CD4-positive, alpha-beta T cell treated with Interleukin-15 for 4 hours (primary cell): ENCODE measurements at places on chromosomes 12 and 14.

GRCh38 chr14:55107766-55108554, 21.1 kb upstream of the LGALS3 start:
- DNase-seq: peak; percentile 64

DNA sequence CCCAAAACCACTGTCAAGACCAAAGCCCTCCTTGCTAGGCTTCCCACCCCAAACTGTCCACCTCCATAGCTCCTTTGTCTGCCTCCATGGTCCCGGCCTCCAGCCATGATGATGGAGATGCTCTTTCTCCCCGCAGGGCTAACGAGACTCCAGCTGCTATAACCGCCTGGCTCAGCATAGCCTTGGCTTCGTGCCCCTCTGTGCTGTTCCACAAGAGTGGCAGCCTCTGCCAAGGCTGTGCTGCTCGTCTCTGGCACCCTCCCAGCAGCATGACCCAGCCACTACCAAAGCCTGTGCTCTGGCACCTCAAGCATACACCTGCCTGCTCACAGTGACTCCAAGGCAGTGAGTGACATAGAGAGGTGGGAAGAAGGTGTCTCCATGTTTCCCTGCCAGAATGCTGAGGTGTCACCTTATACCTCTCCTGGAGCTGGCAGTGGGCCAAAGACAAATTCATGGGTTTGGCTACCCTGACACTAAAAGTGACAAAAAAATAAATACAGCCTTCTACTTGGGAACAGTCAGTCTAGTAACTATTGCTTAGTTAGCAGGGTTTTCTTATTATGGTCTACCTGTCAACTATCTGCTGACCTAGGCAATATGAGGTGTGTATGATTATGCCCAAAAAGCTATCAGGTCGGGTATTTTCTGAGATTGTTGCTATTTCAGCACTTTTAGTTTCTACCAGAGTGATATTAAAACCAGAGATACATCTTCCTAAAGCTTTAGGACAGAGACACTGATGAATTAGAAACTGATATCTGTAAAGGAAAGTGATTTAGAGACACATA, 16.1 kb upstream of the KRT73 start:
- no peak for DNase-seq

DNA sequence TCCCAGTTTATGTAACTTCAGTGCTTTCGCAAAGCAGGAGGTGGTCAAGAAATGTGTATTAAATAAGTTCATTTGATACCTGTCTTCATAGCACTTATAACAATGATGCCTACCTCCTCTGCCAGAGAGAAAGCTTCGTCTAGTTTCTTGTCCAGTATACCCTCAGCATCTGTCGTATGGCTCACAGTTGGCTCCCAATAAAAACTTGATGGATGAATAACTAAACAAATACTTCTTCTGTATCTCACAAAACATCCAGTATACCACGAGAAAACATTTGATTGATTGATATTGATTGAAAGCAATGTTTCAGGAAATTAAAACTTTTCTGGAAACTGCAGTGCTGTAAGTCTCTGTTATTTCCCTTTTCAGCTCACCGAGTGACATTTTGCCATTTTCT, 26.9 kb upstream of the PTGDR start:
- no peak for DNase-seq

GRCh38 chr14:101719045-101719645, 42.4 kb upstream of the PPP2R5C start:
- no peak for DNase-seq

DNA sequence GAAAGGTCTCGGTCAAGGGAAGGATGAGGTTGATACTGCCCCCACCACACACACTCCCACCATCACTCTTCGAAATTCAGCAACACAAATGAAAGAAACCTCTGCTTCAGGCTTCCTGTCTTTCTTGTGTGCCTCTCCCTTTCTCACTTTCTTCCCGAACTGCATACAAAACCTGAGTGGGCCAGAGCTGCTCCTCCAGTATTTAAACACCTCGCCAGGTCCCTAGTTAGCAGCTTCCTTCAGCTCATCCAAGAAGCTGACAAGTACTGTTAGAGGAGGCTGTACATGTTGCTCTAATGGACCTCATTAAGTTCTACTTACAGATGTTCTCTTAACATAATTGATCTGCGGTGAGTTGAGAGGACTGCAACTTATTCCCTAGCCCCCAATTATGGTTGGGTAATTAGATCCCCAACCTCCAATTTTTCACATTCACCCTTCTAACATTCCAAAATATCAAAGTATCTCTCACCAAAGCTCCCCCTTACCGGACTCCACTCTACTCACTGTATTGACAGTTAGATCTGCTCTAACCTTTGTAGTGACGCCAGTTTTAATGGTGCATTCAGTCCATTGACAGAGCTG, 4.1 kb upstream of the LMO3 start:
- DNase-seq: no peak

GRCh38 chr12:4244868-4245267, 28.7 kb upstream of the CCND2 start:
- no peak for DNase-seq

- DNase-seq: no peak
Measured at GRCh38 chr14:70987041-70987440, 79.8 kb downstream of the PCNX1 start.

DNA sequence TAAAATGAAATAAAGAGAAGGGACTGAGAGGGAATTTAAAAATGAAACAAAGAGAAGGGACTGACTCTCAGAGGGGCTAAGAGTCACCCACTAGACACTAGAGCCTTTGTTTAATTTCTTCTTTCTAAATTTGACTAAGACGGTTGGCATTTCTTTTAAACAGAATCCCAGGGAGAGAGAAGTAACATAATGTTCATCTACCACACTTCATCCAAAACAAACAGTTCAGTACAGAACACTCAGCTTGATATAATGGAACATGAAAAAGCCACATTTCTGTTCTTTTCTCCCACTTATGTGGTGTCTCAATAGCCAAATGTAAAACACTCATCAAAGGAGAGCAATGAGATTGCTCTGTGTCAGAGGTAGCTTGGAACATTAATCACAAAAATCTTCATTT, 10.1 kb upstream of the NT5DC3 start:
- DNase-seq: no peak

GRCh38 chr14:101716956-101717662, 44.4 kb upstream of the PPP2R5C start:
- no peak for DNase-seq

DNA sequence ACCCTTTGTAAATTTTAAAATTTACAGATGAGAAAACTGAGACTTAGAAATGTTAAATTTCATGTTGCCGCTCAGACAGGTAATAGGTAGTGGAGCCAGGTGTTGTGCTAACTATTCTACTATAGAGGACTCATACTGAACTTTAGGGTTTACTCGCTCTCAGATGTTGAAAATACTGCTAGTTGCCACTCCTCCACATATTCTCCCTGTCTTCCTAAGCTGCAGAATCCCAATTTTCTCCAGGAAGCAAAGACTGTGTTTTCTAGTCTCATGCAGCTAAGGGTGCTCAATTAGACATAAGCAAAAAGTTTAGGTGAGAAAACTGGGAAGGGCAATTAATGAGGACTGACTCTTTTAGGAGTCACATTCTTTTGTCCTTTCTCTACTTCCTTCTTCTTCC, 612.3 kb downstream of the KCNH5 start:
- DNase-seq: no peak

DNA sequence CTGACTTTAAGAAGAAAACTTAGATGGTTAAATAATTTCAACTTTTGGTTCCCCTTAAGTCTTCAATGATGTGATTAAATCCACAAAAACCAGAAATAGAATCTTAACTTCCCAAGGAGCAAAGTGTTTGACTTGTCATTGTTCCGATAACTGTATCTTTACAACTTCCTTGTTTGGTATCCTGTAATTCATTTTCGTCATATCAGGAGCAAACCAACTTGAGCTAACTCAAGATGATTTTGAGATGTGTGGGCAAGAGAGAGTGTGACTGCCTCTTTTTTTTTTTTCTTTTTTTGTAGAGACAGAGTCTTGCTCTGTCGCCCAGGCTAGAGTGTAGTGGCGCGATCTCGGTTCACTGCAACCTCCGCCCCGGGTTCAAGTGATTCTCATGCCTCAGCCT, 25.3 kb downstream of the DRAM1 start:
- DNase-seq: no peak

DNA sequence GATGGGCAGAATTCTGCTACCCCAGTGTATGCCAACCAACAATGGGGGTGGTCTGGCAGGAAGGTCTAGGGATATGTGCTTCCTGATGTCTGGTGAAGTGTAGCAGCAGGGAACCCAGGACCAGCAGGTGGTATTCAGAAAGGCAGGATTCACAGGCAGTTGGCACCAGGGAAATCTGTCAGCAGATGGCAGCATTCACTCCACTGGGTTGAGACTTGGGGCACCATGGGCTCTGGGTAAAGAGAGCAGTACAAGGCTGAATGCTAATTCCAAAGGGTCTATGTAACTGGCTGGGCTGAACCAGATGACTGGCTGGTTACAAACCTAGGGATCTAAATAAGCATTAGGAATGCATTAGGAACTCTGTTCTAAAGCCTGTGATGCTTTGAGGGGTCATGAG, 466.9 kb upstream of the STXBP6 start:
- no peak for DNase-seq

GRCh38 chr14:104378698-104379113, 200.9 kb upstream of the C14orf180 start:
- DNase-seq: no peak

DNA sequence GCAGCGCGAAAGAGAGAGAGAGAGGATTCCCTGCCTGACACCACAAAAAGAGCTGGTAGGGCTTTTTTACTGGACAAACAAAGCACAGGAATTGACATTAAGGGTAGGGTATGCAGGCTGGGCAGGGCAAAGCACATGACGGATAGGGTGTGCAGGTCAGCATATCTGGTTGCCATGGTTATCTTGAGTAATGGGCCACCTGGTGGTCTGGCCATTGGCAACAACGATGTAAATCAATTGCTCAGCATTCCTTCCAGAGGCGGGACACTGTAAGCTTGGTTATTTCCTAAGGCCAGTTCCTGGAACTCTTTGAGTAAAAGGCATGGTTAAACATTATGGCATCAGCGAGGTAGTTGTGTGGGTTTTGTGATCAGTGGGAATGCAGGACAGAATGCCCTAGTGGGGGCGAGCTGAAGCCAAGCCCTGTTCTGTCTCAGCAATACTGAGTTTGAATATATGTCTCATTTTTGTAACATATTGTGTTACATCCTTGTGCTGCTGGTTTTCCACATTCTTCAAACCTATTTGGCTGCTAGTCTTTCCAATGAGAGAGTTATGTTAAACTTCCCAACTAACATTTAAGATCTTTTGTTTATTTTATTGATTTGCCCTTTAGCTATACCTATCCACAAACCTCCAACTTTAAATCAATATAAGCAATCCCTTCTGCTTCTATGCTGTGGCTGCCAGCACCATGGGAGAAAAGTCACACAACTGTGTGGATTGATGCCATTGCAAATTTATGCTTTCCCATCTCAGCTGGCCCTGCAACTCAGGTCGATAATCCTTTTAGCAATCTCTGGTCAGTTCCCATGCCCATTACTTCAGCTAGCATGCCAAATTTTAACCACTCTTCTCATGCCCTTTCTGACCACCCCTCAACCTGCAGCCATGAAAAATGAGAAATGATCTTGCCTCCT, 396.7 kb upstream of the PDE3A start:
- DNase-seq: no peak

DNA sequence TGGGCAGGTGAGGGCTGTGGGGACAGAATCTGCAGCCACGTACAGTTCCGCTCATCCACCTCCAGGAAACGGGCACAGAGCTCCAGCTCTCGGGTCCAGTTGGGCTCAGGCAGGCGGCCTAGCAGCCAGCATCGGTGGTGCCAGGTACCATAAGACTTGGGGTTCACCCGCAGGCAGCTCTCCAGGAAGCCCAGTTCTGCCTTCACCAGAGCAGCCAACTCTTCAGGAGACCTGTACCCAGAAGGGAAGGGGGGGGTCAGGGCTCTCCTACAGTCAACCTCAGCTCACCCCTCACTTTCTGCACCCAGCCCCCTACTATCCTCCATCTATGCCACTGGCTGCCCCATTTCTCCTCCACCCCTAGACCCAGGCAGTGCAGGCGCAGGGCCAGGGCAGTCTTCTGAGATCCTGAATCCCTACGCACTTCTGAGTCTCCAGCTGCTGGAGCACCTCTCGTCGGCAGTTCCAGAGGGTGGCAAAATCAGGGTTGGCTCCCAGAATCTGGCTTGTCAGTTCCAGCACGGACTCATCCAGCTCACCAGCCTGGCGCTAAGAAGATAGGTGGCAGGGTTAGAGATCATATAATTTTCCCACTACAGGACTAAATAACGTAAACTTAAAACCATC, 1.4 kb downstream of the RABGGTA start:
- DNase-seq: no peak

GRCh38 chr12:65818454-65819382, 5.6 kb upstream of the HMGA2 start:
- no peak for DNase-seq

GRCh38 chr14:34983786-34984185, 994 bp downstream of the SRP54 start:
- no peak for DNase-seq

- no peak for DNase-seq
Measured at GRCh38 chr12:52019113-52019770, 12.5 kb downstream of the TAMALIN start.

DNA sequence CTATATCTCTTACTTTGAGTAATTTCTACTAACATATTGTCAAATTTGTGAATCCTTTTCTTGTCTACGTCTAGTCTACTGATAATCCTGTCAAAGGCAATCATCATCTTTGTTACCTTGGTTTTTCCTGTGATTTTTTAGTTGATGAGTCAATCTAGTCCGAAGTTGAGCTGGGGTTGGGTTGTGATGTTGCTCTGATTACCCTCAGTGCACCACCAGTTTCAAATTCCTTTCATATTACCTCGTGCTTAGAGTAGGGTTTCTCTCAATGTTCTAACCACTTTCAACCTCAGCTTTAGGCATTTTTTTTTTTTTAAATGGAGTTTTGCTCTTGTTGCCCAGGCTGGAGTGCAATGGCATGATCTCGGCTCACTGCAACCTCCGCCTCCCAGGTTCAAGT, 186.8 kb downstream of the BTG1 start:
- DNase-seq: no peak

DNA sequence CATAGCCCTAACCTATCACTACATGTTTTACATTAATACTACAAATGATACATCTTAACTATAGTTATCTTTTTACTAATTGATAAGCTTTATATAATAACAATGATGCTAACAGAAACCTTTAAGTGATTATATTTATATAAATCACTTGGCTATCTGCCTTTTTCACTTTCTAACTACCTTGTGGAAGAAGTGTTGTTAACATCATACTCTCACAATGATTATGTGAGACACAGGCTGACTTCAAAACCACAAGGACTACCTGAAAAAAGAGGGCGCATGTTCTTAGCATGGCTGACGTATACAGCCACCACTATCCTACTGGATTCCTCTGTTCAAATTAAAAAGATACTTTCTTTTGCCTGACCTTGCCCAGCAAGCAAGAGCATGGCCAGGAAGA, 135.3 kb upstream of the SOX5 start:
- no peak for DNase-seq

DNA sequence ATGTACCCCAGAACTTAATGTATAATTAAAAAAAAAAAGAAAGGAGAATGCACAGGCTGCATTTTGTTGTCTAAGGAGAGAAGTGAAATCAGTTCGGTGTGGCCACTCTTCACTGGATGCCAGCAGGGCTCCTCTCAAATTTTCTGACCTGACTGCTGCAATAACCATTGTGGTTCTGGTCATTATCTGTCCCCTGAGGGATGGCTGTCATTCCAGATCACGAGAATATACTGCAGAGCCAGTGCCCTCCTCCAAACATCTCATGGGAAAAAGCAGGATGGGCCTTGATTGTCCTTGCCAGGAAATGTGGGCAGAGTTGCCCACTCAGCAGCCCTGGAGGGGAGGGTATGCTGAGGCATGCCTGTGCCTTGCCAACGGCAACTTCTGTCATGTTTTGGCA, 139.1 kb downstream of the SLC8A3 start:
- no peak for DNase-seq

GRCh38 chr12:62270384-62270783, 10.2 kb downstream of the USP15 start:
- no peak for DNase-seq
